ENCODE measurements at places on chromosomes 3 and 15. TPM values are rescaled to one million over a fixed set of nuclear protein-coding genes. Genes with fewer than 3 reads are reported as not detected.

Gene GOLGA8F
- total RNA-seq: under 0.01 TPM

Gene SCN11A
- total RNA-seq: not detected

Gene RFTN1
- total RNA-seq: 59.6 TPM

Gene RNF13
- 60.8 TPM for total RNA-seq
